ENCODE measurements at places on chromosomes 4 and X.

- DNase-seq: no peak
These were observed 102.8 kb downstream of the PJA1 start for GRCh38 chrX:69062493-69062892.

GRCh38 chr4:86184901-86185285, 175.0 kb downstream of the MAPK10 start:
- no peak for DNase-seq

- DNase-seq: no peak
These were observed 34.1 kb upstream of the HHIP start for GRCh38 chr4:144611850-144612249.

DNA sequence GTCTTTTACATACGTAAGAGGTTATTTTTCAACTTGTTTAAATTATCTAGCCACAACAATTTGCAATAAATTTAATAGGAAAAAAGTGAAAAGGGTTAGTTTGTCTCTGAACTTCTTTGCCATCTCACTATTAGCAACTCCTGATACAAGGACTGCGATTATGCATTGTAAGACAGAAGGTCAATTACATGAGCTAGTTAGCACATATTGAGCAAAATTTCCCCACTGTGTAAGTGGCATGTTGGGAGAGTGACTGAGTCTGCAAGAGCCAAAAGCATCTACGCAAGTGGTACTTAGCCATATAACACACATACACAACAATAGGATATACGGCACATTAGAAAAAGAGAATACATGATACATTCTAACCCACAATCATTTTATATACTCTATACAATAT, 927.2 kb downstream of the STPG2 start:
- no peak for DNase-seq

DNA sequence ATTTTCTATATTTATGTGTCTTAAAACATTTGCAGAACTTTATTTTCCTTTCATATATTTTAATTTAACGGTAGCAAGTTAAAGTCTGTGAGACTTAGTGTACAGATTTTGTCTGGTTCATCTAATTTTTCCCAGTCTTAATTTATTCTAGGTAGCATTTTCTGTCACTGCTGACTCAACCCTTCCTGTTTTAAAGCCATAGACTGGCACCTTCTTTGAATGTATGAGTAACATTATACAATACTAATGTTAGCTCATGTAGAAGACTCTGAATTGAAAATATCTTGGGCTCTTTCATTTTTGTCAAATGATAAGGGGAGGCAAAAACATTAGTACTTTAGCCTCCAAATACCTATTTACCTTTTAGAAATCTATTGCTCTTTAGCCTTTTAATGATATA, 43.6 kb downstream of the BLTP1 start:
- DNase-seq: no peak

- no peak for DNase-seq
These were observed 171.8 kb upstream of the CLNK start for GRCh38 chr4:10856271-10856782.

DNA sequence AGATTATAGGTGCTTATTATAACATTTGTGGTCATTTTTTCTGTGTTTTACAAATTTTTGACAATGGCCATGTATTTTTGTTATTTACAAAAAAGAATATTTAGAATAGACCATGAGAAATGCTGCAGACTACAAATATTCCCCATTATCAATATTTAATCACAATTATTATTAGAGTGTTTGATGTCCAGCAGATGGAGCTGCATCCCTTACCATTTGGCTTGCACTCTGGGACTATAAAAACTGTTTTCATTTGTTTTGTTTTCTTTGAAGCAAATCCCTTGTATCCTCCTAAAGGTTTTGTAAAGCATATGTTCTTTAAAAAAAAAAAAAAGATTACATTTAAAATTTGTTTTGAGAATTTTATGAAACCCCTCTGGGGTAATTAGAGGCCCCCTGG, 85.6 kb upstream of the CXorf66 start:
- DNase-seq: no peak

DNA sequence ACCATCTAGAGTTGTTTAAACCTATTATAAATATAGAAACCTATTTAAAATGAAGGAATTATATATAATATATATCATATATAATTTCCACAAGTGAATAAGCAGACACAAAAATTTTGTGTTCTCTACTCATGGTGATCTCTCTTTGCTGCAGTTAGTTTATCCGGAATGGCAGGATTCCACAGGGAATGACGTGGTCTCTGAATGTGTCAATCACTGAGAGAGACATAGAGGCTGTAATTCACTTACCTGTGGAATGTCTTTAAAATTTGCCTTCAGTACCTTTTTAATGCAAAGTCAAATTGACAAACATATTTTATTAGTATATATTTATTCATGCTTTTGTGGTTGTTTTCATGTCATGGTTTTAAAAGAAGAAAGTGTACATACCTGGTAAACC, 669.3 kb downstream of the NLGN4X start:
- no peak for DNase-seq

GRCh38 chr4:36870121-36870520, 374.4 kb upstream of the NWD2 start:
- no peak for DNase-seq

DNA sequence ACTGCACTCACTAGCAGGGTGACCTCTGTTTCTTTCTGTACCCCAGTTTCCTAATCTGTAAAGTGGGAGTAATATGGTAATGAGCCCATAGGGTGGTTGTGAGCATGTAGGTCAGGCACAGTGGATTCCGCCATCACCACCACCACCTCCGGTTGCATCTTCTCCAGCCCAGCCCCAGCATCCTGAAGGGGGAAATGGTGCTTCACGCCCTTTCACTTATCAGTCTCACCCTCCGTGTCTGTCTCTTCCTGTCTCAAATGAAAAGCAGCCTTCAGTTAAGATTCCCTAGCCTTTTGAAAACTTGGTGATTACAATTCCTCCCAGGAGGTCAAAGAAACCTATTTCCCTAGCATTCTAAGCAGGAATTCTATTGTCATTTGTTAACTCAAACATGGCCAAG, 16.9 kb upstream of the XPNPEP2 start:
- DNase-seq: no peak

DNA sequence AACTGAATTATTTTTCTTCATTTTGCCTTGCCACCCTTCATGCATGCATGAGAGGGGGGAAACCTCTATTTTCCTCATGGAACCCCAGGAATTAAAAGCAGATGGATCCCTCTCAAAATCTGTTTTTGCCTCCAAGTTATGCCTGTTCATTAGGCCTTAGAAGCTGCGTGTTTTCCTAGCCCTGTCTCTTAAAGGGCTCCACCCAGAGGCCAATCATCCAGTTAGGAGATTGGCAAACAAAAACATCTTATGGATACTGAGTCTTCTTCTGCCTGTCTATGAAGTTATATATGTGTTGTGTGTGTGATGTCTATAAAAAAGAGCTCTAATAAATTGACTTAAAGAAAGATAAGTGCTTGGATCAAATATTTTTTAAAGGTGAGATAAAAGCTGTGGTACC, 142.9 kb downstream of the ANAPC10 start:
- no peak for DNase-seq

- DNase-seq: peak; percentile 64
These were observed 4.4 kb downstream of the SORCS2 start for GRCh38 chr4:7196736-7197135.

GRCh38 chr4:122218762-122219161, 66.6 kb downstream of the BLTP1 start:
- DNase-seq: no peak

GRCh38 chr4:55398461-55398860, 2.7 kb downstream of the TMEM165 start:
- DNase-seq: no peak

DNA sequence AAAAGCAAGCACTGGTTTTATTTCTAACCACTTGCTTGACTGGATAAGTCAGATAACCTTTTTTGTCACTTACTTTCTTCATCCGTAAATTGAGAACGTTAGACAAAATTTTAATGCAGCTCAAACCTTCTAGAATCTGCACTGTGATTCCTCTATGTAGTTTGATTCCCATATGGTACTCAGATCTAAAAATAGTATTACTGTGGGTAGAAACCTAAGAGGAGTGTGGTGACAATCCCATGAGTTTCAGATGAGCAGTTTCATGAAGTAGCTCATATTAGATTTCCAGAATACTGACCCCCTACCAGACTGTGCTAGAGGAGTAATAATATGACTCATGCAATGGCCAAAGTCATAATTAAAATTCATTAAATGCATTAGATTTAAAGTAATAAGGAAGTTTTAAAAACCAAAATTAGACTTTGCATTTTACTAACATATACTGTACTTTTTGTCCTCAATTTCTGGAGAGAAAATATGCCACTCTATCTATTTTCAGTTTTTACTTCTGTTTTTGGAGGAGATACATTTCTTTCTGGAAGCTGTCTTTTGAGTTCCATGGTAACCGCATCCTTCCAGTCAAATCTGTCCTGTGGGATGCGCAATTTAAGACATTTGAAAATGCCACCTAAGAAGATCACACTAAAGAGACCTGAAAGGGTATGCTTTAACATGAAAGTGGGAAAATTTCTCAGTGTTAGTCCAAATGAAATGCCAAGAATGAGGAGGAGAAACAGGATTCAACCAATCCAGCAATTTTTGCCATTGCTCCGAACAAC, 64.1 kb upstream of the GPM6A start:
- DNase-seq: no peak

DNA sequence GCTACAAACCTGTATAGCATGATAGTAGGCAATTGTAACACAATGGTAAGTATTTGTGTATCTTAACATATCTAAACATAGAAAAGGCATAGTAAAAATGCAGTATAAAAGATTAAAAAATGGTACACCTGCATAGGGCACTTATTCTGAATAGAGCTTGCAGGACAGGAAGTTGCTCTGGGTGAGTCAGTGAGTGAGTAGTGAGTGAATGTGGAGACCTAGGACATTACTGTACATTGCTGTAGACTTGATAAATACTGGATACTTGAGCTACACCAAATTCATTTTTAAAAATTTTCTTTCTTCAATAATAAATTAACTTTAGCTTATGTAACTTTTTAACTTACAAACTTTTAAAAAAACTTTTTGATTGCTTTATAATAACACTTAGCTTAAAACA, 68.2 kb upstream of the MAML3 start:
- no peak for DNase-seq

DNA sequence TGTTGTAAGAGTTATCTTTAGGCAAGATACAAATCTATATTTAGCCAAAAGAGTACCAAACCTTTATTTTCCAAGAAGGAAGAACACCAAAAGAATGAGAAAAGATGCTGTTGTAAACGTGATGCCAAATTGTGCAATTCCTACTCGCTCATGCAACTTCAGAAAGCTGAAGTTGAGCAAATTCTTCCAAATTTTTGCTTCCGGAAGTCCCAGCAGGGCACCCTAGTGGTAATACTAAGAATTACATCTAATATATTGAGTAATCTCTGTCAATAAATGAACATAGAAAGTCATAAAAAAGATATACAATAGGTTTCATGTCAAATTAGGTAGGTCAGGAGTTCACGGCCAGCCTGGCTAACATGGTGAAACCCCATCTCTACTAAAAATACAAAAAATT, 36.0 kb upstream of the SMARCAD1 start:
- DNase-seq: no peak

DNA sequence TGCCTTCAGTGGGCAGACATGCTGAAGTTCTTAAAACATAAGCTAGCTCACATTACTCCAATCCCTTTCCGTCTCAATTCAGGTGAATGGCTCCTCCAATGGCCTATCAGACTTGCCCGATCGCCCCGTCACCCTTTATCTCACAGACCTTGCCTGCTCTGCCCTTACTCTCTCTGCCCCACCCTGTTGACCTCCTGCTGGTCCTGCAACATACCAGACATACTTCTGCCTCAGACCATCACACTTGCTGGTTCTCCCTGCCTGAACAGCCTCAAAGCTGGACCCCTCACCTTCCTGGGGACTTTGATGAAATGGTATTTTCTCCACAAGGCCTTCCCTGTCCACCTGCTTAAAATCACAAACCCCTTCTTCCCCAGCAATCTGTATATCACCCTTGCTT, 340.1 kb upstream of the NR3C2 start:
- no peak for DNase-seq

- DNase-seq: no peak
These were observed 3.6 kb downstream of the MAGEA11 start for GRCh38 chrX:149715468-149715867.

Measured in vagina (tissue), 2 donors.